ENCODE measurements at places on chromosomes 1 and 21.

GRCh38 chr1:163421701-163422100 lies 99.9 kb downstream of the NUF2 start:
- DNase-seq, result no peak

- no peak for DNase-seq
Observed at GRCh38 chr1:73947009-73947408, 251.0 kb downstream of the LRRIQ3 start.

- no peak for DNase-seq
Observed at GRCh38 chr1:218616681-218617080, 271.5 kb downstream of the TGFB2 start.

- DNase-seq, result no peak
Observed at GRCh38 chr1:184509105-184509504, 122.3 kb downstream of the C1orf21 start.

DNA sequence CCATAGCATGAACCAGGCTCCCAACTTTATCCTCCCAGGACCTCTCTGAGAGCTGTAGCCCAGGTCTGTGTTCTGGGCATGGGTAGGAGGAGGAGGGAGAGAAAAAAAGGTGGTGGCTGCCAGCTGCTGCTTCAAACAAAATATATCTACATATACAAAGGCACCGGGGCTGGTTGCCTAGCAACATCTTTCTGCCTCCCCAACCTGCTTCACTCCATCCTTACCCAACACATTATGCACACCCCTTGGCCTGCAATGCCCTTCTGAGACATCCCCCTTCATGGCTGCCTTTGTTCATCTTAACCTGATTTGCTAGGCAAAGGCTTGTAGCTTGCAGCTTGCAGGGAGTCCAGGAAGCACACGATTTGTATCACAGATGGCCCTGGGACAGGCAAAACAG lies 27.2 kb upstream of the ATP1A1 start:
- peak; percentile 9 for DNase-seq

- no peak for DNase-seq
Observed at GRCh38 chr1:88595355-88596002, 88.6 kb upstream of the PKN2 start.

DNA sequence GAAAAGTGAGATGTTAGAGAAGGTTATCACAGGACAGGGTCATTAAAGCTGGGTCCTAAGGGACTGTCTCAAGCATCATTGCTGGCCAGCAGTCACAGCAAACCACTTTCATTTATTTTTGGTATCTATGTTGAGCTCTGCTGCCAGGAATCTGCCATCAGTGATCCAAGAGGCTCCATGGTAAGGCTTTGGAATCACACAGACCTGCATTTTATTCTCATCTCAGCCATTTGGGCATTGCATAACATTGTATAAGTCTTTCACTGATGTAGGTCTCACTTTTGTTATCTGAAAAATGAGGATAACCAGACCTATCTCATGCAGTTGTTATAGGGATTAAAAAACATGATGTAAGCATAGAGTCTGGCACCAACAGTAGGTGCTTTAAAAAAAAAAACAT lies 77.5 kb downstream of the OMA1 start:
- no peak for DNase-seq

GRCh38 chr1:36108314-36108713 lies 16.7 kb downstream of the COL8A2 start:
- DNase-seq, result no peak

GRCh38 chr1:220747437-220748088 lies 559 bp upstream of the MTARC2 start:
- DNase-seq, result no peak

GRCh38 chr1:77200806-77201205 lies 18.4 kb downstream of the PIGK start:
- DNase-seq, result no peak

DNA sequence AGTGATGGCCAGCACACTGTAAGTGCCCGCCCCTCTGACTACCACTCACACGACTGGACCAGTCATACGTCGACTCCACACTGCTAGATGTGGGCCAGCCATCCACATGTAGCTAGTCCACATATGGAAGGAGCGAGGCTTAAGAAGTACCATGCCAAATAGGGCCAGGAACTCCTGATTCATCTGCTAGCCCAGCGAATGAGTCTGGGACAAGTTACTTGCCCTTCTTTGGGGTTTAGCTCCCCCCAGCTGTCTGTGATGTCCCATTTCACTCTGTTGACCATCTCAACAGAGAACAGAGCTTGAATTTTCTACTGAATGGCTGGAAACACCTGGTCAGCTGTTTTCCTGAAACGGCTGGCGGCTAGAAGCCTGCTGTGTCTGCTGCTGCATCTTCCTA lies 5.8 kb downstream of the CSRP1 start:
- no peak for DNase-seq

GRCh38 chr1:57420981-57421785 lies 2.7 kb downstream of the DAB1 start:
- no peak for DNase-seq

- peak; percentile 18 for DNase-seq
Observed at GRCh38 chr1:58922302-58923089, 138.6 kb upstream of the JUN start.

Data from activated T-helper 1 cell treated with Interleukin-2 at 50 U/mL for 16 hours (primary cell).